ENCODE measurements at places on chromosomes 7 and 10. TPM values are rescaled to one million over a fixed set of nuclear protein-coding genes. Genes with fewer than 3 reads are reported as not detected.

The CYP2C8 gene
- 0.09 TPM for polyA plus RNA-seq

The SLC16A12 gene
- polyA plus RNA-seq: 1.3 TPM

The EPO gene
- polyA plus RNA-seq: not detected

The TSPAN33 gene
- 0.73 TPM for polyA plus RNA-seq

The ITPRID1 gene
- not detected for polyA plus RNA-seq

The SPDYE11 gene
- polyA plus RNA-seq: 0.06 TPM
